NCI-H1694 treated with DMSO at 0.1 percent for 48 hours (cell line): ENCODE measurements at places on chromosomes 6 and 20.

- no peak for DNase-seq
Measured at GRCh38 chr20:5592823-5593739, 157.1 kb upstream of the SHLD1 start.

DNA sequence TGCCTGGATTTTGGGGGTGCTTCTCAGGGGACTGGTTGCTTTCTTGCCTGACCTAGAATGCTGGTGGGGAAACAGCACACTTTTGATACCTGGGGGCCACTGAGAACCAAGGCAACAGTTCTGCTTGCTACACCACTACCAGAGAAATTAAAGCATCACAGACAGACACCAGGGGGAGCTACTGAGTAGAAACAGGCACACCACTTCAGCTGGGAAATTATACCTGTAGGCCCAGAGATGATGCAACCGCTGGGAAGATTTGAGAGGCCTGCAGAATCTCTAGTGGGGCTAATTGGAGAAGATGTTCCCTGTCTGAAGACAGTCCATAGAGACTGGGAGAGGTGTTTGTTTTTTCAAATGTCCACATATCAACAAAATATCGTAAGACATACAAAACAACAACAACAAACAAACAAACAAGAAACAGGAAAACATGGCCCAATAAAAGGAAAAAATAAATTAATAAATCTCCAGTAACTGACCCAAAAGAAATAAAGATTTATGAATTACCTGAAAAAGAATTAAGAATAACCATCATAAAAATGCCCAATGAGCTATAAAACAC lies 129.4 kb upstream of the RIN2 start:
- DNase-seq: peak; percentile 47

DNA sequence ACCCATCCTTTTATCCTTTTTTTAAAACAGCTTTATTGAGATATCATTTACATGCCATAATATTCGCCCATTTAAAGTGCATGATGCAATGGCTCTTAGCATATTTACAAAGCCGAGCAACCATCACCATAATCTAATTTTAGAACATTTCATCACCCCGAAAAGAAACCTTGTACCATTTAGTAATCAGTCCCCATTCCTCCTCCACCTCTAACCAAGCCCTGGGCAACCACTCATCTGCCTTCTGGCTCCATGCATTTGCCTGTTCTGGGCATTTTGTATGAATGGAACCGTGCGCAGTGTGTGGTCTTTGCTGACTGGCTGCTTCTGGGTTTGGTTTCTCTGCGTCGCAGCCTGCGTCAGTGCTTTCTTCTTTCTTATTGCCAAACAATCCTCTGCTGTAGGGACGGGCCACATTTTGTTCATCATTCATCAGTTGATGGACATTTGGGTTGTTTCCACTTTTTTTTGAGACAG lies 10.2 kb upstream of the EEF1A2 start:
- DNase-seq: no peak

- peak; percentile 29 for DNase-seq
Measured at GRCh38 chr20:32902456-32903420, 44.0 kb downstream of the EFCAB8 start.

- DNase-seq: no peak
Measured at GRCh38 chr20:10178091-10178490, 40.5 kb upstream of the SNAP25 start.

- peak; percentile 62 for DNase-seq
Measured at GRCh38 chr6:134123666-134124208, 71.3 kb upstream of the SLC2A12 start.

DNA sequence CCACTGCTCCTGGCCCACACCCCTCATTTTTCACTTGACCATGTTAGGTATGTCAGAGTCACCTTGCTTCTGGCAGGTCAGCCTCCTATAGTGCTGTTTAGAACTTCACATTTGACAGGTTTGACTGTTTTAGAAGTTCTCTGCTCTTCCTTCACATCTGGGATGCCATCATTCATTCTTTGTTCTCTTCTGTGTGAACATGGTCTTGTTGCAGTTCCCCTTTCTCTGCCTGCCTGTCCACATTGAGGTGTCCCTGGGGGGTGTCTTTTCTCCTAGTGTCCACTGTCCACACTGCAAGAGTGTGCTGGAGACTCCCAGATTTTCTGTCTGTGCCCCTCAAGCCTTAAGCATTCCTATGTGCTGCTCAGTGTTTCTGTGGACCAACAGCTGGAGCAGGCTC lies 89.5 kb downstream of the JARID2 start:
- DNase-seq: no peak

DNA sequence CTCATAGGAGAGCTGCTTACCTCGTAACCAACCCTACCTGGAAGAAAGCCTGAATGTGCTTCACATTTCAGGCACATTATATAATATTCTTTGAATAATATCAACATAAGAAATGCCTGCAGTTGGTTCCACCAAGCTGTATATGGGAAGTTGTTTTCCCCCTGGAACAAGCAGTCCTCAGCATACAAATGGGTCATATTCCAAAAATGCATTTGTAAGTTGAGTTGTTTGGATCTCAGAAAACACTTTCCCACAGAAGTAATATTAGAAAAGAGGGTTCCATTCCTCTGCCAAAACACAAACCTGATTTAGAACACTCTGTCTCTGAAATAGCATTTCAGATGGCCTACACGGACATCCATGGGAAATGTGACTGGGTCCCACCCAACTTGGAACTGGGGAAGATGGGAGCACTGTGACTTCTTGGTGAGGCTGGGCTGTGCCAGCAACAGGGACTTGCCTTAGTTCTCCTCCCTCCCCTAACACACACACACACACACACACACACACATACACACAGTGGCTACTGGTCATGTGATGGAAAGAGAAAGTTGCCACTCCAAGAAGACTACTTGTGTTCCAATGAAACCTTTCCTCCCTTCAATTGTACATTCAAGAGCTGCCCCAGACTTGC lies 11.4 kb upstream of the RCAN2 start:
- no peak for DNase-seq
